ENCODE measurements at places on chromosomes 13 and 19.

DNA sequence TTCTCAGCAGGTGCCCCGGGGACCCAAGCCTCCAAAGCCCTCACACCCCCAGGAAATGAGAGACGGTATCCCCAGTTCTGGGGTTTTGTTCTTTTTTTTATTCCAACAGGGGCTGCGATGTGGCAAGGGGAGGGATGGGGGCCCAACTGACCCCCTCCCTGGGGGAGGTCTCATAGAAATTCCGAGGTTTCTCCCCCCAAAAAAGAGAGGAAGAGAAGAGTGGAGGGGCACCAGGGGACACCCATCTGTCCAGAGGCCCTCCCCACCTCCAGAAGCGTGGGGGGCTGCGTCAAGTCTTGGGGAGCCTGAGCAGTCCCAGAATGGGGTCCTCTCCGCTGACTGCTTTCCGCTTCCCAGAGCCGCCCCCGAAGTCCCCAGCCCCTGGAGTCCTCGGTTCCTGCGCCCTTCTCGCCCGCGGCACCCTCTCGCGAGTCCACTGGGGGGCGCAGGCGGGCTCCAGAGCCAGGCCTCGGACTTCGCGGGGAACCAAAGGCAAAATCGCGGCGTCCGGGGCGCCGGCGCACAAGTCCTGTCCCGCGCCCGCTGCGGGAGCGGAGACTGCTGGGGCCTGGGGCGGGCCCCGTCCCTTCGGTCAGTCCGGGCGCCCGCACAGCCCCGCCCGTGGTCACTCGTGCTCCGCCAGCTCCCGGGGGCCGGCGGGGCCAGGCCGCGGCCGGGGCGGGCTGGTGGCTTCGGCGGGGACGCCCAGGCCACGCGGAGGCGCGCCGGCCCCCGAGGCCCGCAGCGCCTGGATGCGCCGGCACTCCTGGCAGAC lies 4.4 kb upstream of the ATP1A3 start:
- no peak for DNase-seq

DNA sequence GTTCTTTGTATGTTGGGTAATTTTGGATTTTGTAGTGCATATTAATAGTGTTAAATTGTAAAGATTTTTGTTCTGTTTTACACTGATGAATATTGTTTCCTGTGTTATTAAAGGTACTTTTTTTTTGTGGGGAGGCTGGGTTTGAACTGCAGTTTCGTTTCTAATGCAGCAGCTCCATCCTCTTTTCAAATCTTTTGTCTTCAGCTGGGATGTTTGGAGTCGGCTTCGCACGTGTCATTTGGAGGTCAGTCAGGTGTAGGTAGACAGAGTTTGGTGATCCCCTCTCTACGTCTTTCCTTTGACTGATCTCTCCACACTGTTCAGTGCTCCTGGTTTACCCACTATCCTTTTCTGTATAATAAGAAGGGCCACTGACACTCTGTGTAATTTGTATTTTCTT lies 30.3 kb downstream of the TDRD3 start:
- DNase-seq: no peak

DNA sequence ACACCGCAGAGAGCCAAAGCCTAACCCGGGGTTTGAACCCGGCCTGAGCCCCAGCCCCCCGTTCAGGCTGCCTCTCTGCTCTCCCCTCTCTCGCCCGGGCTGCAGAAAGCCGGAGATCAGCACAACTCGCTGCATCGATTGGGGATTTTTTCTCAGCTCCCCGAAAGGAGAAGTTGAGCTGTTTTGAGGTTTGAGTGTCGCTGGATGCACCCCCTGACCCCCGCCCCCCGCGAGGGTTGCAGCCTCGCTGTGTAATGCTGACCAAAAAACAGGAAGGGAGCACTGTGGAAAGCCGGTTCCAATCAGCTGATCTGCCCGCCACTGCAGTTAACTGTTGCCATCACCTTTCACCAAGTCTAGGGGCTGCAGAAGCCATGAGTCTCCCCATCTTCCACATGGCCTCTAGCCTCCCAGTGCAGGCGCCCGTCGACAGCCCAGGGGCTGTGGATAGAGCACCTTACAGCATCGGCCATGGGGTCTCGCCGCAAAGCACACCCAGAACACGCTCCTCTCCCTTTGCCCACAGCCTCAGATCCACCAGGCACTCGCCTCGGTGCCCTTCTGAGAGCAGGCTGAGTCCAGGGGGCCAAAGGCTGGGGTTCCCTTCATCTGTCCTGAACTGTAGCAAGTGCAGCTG lies 34.5 kb downstream of the MYO9B start:
- DNase-seq: no peak

DNA sequence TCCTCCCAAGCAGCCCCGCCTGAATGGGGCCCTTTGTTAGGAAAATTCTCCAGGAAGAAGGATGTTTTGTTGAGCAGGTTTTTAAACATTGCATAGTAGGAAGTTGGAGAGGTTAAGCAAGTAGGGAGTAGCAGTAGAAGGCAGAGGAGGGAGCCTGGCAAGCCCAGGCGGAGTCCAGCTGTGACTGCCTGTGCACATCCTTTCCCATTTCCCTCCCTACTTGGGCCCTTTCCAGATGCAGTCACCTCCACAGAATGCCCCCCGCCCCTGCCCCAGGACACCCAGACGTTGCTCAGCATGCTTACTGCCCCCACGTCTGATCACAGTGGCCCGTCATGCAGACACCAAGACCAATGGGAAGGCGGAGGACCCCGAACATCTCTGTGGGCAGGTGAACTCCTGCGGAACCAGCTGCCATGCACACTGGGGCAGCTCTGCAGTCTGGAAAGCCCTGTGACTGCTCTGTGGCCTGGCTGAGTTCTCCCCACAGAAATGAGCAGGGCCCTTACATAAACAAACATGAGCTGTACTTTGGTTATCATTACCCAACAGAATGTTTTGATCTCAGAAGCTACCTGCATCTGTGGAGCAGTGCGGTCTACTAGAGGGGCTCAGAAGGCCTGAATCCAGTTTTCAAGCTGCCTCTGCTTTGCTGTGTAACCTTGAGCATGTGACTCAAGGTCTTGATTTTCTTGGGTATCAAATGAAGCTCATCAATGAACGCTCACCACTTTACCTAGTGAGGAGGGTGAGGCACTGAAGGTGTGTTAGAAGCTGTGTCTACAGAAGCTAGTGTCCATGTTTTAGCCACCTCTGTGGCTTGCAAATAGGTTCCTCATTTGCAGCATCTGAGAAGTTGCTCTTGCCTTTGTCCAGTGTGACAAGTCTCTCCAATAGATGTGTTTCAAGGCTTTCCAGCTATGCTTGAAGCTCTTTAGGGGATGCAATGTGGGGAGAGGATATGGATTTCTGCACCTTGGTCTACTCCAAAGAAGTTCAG lies 84.2 kb downstream of the TNFRSF19 start:
- DNase-seq: no peak

DNA sequence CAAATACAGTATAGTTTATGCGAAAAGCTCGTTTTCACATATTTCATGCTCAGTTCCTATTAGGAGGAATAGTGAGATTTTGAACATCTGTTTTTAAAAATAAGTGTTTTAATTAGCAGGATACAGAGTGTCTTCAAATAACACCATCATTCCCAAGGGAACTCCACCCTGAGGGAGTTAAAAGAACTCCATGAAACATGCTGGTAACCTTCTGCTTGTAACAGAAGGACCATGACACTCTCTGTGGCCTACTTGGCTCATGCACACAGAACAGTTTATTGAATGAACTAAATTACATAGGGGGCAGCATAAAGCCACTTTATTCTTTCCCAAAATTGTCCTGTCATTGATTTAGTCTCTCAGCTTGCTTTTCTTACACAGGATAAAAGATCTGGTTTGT lies 809.5 kb upstream of the SLITRK6 start:
- no peak for DNase-seq

GRCh38 chr13:37225414-37226070 lies 120.1 kb upstream of the CSNK1A1L start:
- no peak for DNase-seq

DNA sequence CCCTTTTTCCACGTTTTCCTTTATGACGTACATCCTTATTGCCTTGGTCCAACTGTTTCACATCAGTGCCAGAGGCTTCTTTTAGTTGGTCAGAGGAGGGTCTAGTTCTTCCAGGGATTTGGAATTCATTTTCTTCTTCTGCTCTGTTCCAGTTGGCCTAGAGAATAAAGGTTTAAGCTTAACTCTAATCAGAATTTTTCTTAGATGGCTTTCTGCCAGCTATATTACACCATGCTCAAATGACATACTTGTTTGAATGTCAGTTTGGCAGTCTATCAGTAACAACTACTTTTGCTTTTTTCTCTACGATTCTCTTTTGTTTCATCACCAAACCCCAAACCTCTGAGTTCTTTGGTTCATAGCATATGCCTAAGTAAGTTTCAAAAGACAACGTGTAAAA lies 16.8 kb downstream of the SPART start:
- no peak for DNase-seq

DNA sequence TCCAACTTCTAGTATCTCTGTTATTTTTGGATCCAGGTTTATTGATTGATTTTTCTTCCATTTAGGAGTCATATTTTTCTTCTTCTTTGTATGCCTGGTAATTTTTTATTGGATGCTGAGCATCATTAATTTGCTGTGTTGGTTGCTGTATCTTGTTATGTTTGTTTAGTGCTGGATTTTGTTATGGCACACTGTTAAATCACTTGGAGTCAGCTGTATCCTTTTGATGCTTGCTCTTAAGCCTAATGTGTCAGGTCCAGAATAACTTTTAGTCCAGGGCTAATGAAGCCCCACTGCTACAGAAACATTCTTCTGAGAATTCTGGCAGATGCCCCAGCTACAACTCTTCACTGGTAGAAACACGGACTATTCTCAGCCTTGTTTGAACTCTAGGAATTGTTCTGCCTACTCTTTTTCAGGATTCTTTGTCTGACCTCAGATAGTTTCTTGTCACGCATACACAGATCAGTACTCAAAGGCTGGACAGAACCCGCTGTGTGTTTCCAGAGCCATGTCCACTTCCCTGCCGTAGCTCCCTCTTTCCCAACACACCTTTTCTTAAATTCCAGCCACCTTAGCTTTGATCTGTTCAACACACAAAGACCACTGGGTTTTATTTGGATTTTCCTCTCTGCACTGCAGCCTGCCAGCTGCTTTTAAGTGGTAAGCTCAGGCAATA lies 137.1 kb upstream of the WASF3 start:
- no peak for DNase-seq

DNA sequence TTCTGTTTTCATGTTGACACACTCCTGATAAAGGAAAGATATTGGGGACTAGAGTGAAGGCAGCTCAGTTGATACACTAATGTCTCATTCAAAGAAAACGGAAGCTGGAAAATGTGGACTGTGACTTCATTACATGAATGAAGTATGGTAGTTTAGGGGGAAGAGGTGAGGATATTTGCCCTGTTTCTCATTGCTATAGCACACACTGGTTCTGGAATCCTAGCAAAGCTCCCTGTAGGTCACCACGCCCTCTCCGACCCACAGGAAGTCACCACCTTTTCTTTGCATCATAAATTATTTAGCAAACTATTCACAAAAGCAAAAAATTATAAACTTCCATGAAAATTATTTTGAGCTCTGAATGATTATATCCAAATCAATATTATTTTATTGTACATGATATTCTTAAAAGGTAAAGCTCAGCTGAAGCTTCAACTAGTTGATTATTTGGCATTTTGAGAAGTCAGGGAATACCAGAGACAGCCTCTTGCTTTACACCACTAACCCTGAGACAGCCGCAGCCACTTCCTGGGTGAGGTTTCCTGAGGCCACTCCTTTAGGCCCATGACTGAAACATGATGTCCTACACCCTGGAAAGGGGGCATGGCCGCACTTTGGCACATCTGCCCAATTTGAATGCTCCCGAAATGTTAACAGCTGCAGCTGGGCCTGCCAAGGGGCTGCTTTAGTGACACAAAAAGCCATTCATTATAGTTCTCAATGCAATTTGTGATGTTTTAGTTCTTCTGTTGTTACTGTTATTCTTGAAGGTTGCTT lies 50.0 kb upstream of the WDFY2 start:
- DNase-seq: no peak

GRCh38 chr13:83780227-83780626 lies 102.0 kb downstream of the SLITRK1 start:
- DNase-seq: peak; percentile 47

GRCh38 chr19:53432088-53432661 lies 391 bp downstream of the ZNF761 start:
- peak; percentile 48 for DNase-seq

GRCh38 chr13:74597526-74597925 lies 463.3 kb upstream of the KLF12 start:
- no peak for DNase-seq

GRCh38 chr13:49499889-49500660 lies 4.3 kb downstream of the PHF11 start:
- no peak for DNase-seq

- DNase-seq: peak; percentile 36
Observed at GRCh38 chr13:113589961-113590339, 5.4 kb downstream of the TFDP1 start.
